ENCODE measurements at places on chromosomes 12 and 14. TPM values are rescaled to one million over a fixed set of nuclear protein-coding genes. Genes with fewer than 3 reads are reported as not detected.

GRCh38 chr14:72495668-72496067, 398.2 kb downstream of the DPF3 start:
- DNase-seq = no peak

DNA sequence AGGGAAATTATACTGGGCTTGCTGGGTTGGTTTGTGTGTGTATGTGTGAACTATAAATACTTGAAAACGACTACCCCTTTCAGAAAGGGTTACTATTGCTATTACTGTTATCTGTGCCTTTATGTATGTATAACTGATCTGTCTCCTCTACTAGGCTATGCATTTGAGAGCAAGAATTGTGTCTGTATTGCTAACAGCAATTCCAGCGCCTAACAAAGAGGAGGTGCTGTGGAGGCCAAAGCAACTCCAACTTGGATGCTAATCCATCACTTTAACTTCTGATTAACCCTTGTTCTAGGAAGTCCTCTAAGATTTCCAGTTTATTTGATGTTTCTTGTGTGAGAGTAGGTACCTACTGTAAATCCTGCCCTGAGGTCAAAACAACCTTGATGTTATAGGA, 313.9 kb downstream of the PCNX1 start:
- no peak for DNase-seq

GRCh38 chr12:91542067-91542466, 359.4 kb upstream of the DCN start:
- no peak for DNase-seq

- no peak for DNase-seq
These were observed 37.4 kb upstream of the PSMA6 start for GRCh38 chr14:35254736-35255135.

DNA sequence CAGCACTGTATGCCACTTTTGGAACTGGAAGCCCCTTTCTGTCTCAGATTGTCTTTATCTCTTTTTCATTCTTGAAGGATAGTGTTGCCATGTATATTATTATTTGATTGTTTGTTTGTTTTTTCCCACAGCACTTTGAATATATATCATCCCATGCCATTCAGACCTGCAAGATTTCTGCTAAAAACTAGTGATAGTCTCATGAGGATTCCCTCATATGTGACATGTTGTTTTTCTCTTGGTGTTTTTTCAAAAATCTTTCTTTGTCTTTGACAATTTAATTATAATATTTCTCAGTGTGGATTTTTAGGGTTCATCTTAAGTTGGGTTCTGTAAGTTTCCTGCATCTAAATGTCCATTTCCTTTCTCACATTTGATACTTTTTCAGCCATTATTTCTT, 36.8 kb upstream of the SCAF11 start:
- DNase-seq = no peak

GRCh38 chr14:94550041-94550440, 11.2 kb upstream of the SERPINA4 start:
- no peak for DNase-seq

- peak; percentile 75 for DNase-seq
These were observed 30.6 kb upstream of the RPLP0 start for GRCh38 chr12:120231316-120232011.

DNA sequence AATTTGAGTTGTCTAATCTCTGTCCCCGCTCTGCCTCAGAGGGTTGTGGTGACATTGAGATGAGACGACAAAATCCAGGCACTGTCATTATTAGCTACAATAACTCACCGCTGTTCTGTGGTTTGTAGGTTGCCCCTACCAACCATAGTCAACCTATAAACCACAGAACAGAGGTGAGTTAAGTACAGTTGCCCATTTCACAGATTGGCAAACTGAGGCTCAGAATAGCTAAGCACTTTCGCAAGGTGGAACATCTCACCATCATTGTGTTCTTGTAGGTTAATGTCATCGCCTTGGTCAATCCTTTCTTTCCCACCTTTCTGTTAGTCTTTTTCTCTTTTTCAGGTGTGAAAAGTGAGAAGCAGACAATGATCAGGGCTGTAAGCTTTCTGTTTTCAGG, 63.4 kb upstream of the LHX5 start:
- no peak for DNase-seq

GRCh38 chr14:39467889-39468524, 35.8 kb upstream of the FBXO33 start:
- DNase-seq = no peak

DNA sequence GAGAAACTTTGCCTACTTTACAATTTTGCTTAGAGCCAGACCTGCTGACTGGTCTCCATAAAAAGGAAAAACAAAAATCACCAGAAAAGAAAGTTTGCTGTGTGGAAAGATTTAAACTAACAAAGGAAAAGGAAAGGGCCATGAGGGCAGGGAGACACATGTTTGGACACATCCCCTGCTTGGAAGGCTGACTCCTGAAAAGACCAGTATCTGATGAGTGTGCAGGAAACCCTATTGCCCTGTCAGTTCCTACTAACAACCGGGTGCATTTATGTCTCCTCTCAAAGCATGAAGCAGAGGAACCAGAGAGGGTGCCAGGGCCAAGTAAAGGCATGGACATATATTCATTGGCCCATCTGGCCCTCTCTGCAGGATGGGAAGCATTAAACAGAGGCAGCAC, 7.0 kb upstream of the STAB2 start:
- DNase-seq = no peak

DNA sequence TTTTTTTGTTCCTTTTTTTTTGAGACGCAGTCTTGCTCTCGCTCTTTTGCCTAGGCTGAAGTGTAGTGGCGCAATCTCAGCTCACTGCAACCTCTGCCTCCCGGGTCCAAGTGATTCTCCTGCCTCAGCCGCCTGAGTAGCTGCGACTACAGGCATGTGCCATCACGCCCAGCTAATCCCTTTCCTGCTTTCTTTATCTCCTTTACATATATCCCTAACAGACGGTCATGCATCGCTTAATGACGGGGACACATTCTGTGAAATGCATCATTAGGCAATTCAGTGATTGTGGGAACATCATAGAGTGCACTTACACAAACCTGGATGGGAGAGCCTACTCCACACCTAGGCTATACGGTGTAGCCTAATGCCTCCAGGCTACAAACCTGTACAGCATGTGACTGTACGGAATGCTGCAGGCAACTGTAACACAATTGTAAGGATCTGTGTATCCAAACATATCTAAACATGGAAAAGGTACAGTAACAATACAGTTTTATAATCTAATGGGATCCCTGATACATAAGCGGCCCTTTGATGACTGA, 32.8 kb downstream of the NOS1 start:
- no peak for DNase-seq

DNA sequence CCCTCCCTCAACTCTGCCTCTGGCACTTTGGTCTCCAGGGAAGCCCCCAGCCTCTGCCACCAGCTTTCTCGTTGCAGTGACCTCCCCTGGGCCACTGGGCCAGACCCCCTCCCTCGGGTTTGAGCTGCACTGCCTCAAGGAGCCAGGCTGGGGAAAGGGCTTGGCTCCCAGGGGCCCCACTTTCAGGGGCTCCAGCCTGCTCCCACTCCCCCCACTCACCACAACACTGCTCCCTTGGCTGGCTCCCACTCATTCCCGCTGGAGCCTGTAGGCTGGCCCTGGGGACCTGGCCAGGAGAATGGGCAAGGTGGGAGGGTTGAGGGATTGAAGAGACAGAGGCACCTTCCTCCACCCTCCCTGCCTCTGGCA, 19.3 kb upstream of the KIF26A start:
- DNase-seq = no peak

GRCh38 chr12:85057370-85057963, 21.3 kb downstream of the LRRIQ1 start:
- no peak for DNase-seq

DNA sequence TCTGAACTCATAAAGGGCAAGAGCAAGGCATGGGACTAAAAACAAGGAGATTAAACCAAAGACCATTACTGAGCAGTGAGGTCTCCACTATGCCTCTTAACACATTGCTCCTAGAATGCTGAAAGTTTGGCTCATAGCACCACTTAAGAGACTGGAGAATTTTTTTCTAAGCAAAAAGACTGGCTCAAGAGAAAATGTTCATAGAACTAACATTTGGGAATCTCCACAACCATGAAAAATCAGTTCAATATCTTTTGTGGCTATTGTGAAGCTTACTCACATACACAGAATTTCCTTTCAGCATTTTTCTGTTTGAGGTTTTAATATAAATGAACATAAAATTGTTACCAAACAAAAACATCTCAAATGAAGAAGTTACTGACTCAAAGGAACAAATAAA, 255.8 kb downstream of the CCDC91 start:
- no peak for DNase-seq

GRCh38 chr12:104969343-104969742, 11.3 kb upstream of the SLC41A2 start:
- DNase-seq = no peak

DNA sequence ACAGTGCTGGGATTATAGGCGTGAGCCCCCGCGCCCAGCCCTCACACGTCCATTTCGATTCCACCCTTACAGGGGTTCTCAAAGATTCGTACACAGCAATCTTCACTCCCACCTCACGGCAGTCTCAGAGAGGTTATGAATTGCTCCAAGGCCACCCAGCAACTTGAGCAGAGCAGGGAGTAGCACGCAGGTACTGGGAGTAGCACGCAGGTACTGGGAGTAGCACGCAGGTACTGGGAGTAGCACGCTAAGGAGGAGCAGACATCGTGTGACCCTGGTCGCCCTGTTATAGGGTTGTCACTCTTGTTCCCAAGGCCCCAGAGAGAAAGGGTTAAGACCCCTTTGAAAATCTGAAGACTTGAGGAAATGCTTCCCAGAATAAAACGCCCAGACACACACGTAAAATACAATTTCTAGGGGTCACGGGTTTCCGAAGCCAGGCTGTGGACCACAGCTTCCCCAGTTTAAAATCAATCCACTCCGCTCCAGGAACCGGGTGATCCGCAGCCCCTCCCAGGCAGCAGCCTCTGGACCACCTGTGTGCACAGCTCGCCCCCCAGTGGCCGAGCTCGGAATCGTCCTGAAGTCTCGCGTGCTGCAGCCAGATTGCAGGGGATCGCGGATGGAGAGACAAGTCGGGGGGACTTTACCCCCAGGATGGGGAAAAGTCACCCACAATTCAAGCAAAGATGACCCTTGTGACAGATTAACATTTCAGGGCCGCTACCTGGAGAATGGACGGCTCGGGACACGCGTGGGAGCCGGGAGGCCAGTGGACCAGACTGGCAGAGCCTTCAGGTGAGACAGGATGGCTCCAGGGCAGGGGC, 92.0 kb downstream of the SCARB1 start:
- DNase-seq = peak; percentile 89

DNA sequence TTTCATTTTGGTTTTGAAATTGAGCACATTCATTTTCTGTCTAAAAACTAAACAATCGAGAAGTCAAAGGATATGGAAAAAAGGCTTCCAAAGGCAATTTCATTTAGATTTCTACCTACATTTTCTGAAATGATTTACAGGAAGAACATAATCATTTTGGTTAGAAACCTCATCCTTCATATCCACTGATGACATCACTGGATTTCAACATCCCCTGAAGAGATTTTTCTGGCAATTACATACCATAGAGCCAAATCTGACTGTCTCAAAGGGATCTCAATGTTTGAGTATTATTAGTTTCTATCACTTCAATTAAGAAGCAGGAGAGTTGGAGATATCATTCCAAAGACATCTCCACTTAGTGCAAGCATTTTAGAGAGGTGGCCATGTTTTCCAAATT, 137.8 kb downstream of the TTC7B start:
- DNase-seq = no peak

Gene TMEM52B
- not detected for total RNA-seq

Gene PMCH
- total RNA-seq = not detected

Gene SRRM4
- 0.13 TPM for total RNA-seq

Gene KRT74
- total RNA-seq = not detected

Gene FAM181A
- total RNA-seq = not detected

Gene TEX52
- total RNA-seq = not detected

Gene TAS2R9
- total RNA-seq = not detected

Gene CCDC85C
- 24.7 TPM for total RNA-seq

Gene CLEC2A
- not detected for total RNA-seq

Gene GPN3
- 32.3 TPM for total RNA-seq

Gene CD163
- 270 TPM for total RNA-seq

Gene A2M
- 687 TPM for total RNA-seq

Gene NYNRIN
- 6.5 TPM for total RNA-seq

All from left cardiac atrium (tissue), 4 donors.